ENCODE measurements at places on chromosomes 3 and 15.

DNA sequence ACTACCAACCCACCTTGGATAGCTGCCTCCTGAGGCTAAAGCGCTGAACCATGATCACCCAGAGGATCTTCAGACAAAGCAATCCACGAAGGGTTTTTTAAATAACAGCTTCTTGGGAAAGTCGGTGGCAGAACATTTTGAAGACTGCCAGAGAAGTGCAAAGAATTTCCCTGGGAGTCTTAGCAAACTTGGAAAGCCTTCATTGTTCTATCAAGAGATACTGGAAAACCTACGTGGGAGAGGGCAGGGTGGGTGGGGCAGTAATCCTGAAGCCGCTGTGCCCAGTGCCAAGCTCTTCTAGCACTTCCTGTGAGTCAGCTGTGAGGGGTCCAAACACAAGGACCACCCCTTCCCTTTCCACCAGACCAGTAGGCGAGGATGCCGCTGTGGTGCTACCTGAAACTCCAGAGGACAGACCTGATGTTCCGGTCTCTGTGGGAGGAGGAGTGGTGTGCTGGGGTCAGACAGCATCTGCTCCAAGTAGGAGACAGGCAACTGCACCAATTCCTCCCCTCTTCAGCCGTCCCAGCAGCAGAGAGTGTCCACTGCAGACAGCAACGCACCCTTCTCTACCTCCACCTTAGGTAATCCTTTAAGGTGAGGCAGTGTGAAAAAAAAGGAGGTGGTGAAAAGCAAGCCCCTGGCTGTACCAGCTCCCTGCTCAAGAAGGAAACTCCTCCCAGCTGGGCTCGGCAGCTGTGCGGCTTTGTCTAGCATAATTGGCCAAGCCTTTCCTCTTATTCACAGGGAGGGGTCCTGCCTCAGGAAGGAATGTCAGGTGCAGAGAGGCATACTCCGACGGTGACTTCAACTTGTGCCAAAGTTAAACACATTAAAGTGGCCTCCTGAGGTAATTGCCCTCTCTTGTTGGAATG is 99.0 kb downstream of the TMCC1 start:
- no peak for DNase-seq

- no peak for DNase-seq
These were observed 993 bp downstream of the PLCL2 start for GRCh38 chr3:16885593-16886302.

DNA sequence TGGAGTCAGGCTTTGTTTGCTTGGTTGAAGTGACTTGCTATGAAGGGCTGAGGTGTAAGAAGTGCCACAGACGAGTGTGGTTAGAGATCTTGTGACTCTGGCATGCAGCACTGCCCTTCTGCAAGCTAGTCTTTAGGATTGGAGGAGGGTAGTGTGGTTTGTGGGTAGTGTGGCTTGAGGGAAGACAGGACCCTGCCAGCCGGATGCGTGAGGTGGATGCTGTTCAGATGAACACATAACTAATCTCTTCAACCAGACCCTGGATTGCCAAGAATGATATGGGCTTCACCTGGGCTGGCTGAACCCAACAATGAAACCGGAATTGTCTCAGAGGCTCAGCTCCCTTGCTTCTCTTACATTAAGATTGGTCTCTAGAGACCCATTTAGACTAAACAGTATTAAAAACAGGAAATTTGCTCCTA is 32.7 kb downstream of the STARD9 start:
- no peak for DNase-seq

GRCh38 chr15:65355173-65355987 is 22.4 kb downstream of the IGDCC3 start:
- no peak for DNase-seq

DNA sequence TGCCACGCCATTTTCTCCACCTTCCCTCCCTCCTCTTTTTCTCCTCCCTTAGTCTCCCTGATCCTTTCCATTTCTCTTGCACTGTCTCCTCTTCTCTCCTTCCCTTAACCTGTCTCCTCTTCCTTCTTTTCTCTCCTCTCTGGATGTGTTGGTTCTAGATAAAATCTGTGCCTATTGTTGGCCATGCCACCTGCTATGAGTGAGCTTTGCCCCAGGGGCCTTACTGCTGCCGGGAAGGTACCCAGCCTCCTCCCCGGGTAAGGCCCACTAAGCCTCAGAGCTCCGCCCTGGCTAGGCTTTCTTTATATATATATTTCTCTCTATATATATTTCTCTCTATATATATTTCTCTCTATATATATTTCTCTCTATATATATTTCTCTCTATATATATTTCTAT is 14.7 kb downstream of the GPD1L start:
- no peak for DNase-seq

DNA sequence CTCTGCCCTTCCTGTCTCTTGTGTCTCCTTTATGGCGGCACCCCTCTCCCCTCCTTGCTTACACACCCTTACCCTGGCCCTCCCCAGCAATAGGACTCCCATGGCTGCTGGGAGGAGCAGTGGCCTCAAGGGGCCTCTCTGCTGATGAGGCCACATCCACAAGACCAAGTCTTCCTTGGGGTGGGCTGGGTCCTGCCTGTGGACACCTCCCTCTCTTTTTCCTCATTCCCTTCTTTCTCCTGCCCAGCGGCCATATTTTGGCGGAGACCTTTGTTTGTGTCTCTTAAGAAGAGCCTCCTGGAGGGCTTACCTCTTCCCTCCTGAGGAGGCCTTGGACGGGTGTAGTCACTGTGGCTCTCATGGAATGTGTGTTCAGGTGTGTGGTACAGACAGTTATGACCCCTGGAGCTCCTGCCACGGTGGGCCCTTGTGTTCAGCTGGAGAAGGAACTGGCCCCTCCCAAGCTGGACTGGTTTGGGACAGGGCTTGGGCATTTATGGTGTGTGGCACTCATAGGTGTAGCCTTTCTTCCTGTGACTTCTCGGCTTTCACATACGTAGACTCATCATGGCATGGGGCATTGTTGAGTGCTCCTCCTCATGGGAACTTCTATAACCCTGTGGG is 56.6 kb upstream of the APEH start:
- no peak for DNase-seq

GRCh38 chr3:159137949-159138348 is 336.1 kb downstream of the MFSD1 start:
- no peak for DNase-seq
